Dorsolateral prefrontal cortex (tissue), 122 donors: ENCODE measurements at places on chromosomes 3 and 15. TPM values are rescaled to one million over a fixed set of nuclear protein-coding genes. Genes with fewer than 3 reads are reported as not detected.

Gene TMCO5A
- not detected for total RNA-seq

Gene PRR20G
- total RNA-seq, result not detected

Gene TMC3
- total RNA-seq, result 0.22 TPM

Gene PTPN9
- 42.7 TPM for total RNA-seq

Gene CGGBP1
- 63.7 TPM for total RNA-seq

Gene SPESP1
- not detected for total RNA-seq

Gene SLC15A2
- total RNA-seq, result 56.8 TPM

Gene NR2F2
- total RNA-seq, result 8.6 TPM

Gene KBTBD8
- 7.1 TPM for total RNA-seq

Gene EPHA6
- 34.1 TPM for total RNA-seq

Gene ROPN1
- total RNA-seq, result not detected

Gene CFAP20DC
- 2.8 TPM for total RNA-seq

Gene PAQR5
- 3.9 TPM for total RNA-seq

Gene CPLX3
- 3.7 TPM for total RNA-seq

Gene MCF2L2
- total RNA-seq, result 128 TPM

Gene GLDN
- 54.9 TPM for total RNA-seq

Gene HCLS1
- total RNA-seq, result 26.4 TPM

Gene SLC6A20
- 2.0 TPM for total RNA-seq

Gene FGF7
- total RNA-seq, result 0.77 TPM

Gene ZDHHC23
- 24.2 TPM for total RNA-seq

Gene ACSBG1
- 73.6 TPM for total RNA-seq

Gene ANKUB1
- not detected for total RNA-seq

Gene CYP1A2
- not detected for total RNA-seq

Gene RIOX2
- 25.8 TPM for total RNA-seq

Gene ZNF80
- not detected for total RNA-seq

Gene CSTA
- not detected for total RNA-seq

Gene GABRA5
- total RNA-seq, result 27.2 TPM

Gene SYNPR
- 122 TPM for total RNA-seq

Gene PP2D1
- not detected for total RNA-seq

Gene ZBBX
- 18.2 TPM for total RNA-seq

Gene GOLGA8T
- 0.46 TPM for total RNA-seq

Gene GRK7
- not detected for total RNA-seq

Gene CTXN2
- 5.0 TPM for total RNA-seq

Gene LIPC
- total RNA-seq, result 2.0 TPM

Gene KNG1
- total RNA-seq, result 0.37 TPM

Gene RHOV
- total RNA-seq, result 3.4 TPM

Gene HERC2
- total RNA-seq, result 118 TPM

Gene CCR4
- not detected for total RNA-seq

Gene CHL1
- total RNA-seq, result 221 TPM

Gene WNT7A
- total RNA-seq, result 7.8 TPM

Gene SMCO1
- not detected for total RNA-seq
